ENCODE measurements at places on chromosomes 7 and 10.
A peak's percentile ranks its signal among the peaks of the same experiment; 100 is the strongest.

GRCh38 chr7:15626041-15626440, 60.4 kb downstream of the MEOX2 start:
- no peak for DNase-seq

DNA sequence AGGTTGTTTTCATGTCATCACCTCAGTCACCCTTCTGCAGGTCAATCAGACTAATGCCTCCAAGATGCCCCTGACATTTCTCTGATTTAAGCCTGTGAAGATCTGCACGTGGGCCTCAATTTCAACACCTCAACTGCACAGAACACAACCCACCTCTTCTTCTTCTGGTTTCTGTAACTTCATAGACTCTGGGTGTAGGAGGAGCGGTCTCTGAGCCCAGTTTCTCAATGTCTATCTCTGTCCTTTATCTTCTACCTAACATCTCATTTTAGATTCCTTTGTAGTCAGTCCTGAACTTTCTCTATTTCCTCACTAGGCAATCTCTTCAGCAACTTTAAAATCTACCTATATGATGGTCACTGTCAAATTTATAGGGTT, 85.6 kb downstream of the PRKCQ start:
- no peak for DNase-seq

DNA sequence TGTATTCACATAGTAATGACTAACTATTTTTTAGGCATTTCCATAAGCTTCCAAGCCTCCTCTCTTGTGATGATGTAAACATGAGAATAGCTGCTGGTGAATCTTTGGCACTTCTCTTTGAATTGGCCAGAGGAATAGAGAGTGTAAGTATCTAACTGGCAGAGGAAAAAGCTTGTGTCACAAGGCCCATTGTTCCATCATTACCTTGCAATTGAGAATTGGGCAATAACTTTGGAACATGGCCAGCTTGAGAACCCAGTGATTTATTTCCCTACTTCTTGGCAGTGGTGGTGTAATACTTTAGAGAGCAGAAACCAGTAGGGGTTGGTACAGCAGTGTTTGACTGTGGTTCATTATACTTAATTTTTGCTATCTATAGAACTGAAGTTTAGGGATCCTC, 12.0 kb downstream of the IFRD1 start:
- peak; percentile 44 for DNase-seq

GRCh38 chr10:59175538-59176240, 754 bp upstream of the PHYHIPL start:
- no peak for DNase-seq

DNA sequence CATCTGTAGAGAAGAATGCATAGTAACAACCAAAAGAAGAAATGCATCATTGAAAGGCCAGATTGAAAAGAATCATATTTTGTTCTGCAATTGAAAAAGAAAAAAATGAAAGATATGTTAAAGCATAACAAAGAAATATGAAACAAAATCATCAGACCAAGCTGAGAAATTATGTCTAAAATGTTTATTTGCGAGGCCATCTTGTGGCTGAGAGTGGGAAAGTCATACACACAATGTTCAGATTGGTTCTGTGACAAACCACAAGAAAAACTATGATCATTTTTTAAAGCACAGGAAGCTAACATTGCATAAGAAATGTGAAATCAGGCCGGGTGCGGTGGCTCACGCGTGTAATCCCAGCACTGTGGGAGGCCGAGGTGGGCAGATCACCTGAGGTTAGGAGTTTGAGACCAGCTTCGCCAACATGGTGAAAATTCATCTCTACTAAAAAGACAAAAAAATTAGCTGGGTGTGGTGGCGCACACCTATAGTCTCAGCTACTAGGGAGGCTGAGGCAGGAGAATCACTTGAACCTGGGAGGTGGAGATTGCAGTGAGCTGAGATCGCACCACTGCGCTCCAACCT, 36.6 kb downstream of the ABCB5 start:
- no peak for DNase-seq

- DNase-seq = no peak
Measured at GRCh38 chr7:32658034-32658433, 162.7 kb downstream of the AVL9 start.

- DNase-seq = no peak
Measured at GRCh38 chr10:31936933-31937332, 8.3 kb upstream of the ARHGAP12 start.

DNA sequence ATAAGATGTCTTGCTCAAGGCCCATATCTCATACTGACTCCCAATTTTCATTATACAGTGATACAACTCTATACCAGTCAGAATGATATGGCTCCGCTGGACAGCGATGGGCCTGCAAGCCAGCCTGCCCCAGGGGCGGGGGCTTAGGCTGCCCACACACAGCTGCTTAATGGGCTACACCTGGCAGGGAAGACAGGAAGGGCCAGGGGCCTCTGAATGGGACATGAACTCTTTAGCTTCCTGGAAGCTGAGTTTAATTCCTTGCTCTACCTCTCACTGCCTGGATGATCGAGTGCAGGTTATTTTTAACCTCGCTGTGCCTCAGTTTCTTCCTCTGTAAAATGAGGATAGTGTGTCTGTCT, 112.5 kb downstream of the C10orf105 start:
- DNase-seq = no peak

DNA sequence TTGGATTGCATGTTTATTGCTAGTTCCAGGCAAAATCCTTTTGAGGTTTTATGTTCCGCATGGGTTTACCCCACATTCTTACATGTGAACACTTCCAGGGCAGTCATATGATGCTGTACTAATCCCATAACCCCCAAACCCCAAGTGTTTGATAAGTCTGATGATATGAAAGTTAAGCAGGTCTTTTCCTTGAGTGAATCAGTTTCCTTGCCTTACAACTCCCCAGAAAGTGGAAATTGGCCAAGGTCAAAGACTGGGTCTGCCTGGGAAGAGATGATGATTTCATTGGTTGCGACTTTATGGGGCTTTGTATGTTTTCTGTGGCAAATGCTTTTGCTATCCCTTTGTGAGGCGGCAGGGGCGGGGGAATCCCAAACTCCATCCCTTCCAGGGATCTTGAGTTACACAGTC, 24.7 kb downstream of the AFAP1L2 start:
- no peak for DNase-seq

- no peak for DNase-seq
Measured at GRCh38 chr7:117111535-117111934, 158.2 kb downstream of the ST7 start.

- no peak for DNase-seq
Measured at GRCh38 chr10:102033787-102034186, 22.2 kb downstream of the ARMH3 start.

- DNase-seq = no peak
Measured at GRCh38 chr7:33039903-33040292, 22.7 kb downstream of the NT5C3A start.

- DNase-seq = no peak
Measured at GRCh38 chr10:98062424-98062823, 32.0 kb upstream of the CRTAC1 start.

- no peak for DNase-seq
Measured at GRCh38 chr7:155490697-155491628, 33.0 kb downstream of the EN2 start.

- DNase-seq = no peak
Measured at GRCh38 chr10:129049501-129049900, 417.5 kb upstream of the MGMT start.

DNA sequence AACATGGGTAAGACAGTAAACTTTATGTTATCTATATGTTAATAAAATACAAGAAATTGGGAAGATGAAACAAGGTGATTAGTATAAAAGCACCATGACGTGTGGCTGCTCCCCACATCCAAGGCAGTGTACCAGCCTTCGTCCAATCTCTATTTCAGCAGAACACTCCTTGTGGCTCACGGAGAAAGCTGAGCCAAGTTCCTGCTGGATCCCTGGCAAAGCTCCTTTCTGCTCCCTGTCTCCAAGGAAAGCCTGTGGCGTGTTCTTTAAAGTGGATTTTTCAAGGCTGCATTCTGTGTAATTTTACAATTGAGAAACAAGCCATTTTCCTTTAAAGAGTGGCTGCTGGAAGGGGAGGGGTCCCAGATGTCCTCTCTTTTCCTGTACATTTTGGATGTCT, 467.3 kb downstream of the PTPRN2 start:
- no peak for DNase-seq

GRCh38 chr7:157949711-157950110, 612.9 kb downstream of the DNAJB6 start:
- DNase-seq = no peak

- DNase-seq = no peak
Measured at GRCh38 chr7:141276031-141276430, 202.2 kb downstream of the TMEM178B start.

DNA sequence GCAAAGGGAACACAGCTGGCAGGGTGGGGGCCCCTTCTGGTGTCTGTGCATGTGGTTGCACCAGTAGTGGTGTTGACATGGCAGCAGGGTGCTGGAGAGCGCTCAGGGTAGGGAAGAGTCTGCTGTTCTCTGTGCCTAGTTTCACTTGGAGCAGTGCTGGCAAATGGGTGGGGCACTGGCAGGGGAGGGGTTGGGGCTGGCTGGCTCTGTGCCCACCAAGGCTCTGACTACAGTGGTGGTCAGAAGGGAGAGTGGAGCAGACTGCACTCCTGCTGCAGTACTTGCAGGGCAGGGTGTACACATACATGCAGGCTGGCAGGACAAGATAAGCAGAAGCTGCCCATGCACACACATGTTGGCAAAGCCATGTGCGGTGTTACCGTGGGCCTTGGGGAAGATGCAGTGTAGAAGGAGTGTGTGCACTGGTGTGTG, 18.2 kb downstream of the FAM25A start:
- no peak for DNase-seq

DNA sequence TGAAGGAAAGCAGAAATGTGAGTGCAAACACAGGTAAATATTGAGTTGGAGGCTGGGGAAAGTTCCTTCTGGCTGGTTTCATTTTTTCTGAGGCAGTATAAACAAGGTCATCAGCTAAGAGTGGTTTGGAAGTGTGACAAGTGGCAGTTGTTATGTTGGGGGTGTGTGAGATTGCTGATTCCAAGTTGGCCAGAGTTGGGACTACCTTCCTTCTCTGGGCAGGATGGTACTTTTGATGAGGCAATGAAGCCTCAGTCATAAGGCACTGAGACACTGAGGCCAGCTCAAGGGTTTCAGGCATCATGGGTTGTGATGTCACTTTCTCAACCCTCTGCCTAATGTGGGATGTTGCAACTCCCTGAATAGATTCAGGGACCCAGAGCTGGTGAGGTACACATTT, 8.2 kb upstream of the PTTG1IP2 start:
- no peak for DNase-seq

DNA sequence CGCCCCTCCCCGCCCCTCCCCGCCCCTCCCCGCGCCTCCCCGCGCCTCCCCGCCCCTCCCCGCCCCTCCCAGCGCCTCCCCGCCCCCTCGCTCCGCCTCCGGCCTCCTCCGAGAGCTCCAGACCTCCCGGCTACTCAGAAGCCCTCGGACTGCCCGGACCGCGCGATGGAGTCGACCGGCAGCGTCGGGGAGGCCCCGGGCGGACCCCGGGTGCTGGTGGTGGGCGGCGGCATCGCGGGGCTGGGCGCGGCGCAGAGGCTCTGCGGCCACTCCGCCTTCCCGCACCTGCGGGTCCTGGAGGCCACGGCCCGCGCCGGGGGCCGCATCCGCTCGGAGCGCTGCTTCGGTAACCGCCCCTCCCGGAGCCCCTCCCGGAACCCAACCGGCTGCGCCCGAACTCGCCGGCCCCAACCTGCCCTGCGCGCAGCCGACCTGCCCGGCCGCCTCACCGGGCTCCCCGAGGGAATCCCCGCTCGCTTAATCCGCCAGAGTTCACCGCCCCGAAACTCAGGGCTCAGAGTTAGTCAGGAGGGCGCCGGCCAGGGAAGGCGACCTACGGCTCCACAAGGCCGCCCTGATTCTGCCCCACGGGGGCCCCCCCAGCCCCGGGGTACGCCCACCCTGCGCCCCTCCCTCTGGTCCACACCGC, at the start of gene PAOX:
Gene PAOX (plus strand): TSS at position 111 of the 649 bp plus-strand sequence. CDS start 55 bp downstream, at position 166.
- DNase-seq = no peak

DNA sequence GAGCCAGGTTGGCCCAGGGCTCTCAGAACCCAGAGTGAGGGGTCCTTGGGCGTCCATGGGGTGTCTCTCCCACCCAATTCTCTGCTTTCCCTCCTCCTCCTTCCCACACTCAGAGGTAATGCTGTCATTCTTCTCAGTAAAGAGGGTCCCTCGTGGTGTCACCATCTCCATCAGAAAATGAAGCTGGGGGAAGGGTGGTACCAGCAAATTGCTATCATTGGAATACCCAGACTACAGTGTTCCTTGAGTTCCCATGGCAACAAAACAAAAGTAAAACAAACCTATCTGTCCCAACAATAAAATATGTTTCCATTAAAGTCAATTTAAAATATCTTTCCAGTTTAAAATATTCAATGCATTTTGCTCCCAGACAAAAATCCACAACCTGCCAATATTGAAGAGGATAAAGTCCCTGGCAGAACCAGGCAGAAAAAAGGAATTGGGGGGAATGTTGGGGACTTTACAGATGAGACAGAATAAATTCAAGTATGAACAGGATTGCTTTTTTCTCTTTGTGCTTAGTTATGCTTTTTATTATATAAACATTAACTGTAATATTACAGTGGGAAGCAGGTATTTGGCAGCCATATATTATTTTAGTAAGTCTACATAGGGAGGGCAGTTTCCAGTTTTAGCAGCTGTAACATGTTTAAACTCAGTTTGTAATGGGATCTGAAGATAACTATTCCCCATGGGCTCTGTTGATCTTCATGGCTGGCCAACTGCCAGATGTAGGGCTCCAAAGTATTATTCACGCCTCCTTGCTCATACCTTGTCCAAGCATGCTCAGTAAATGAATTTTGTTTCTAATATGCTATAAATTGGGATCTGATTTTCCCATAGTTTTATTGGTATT, 182.1 kb downstream of the ARID5B start:
- peak; percentile 71 for DNase-seq

DNA sequence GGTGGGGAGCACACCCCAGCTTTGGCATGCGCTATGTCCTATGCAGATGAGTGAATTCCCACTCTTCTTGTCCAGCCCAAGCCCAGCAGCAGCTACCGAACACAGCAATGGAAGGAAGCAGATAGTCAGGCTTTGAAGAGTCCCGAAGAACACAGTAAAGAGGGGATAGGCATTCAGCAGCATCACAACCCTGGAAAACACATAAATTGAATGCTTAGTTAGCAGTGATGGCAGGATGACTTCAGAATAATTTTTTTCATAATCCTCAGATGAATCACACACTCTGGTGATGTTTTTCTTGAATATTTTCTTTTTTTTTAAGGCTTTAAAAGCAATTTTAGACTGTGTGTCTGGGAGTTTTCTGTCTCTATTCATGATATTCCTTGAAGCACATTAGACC, 95.8 kb downstream of the CFAP58 start:
- DNase-seq = peak; percentile 23

- no peak for DNase-seq
Measured at GRCh38 chr10:85513436-85513835, 853.2 kb downstream of the GRID1 start.

- DNase-seq = no peak
Measured at GRCh38 chr7:122762071-122762470, 59.3 kb upstream of the RNF148 start.

- no peak for DNase-seq
Measured at GRCh38 chr7:103065667-103066066, 8.9 kb downstream of the FBXL13 start.

GRCh38 chr7:79880312-79880711, 254.3 kb upstream of the GNAI1 start:
- DNase-seq = no peak
